Activated T-helper 1 cell treated with anti-CD3 and anti-CD28 coated beads, Interleukin-12 subunit alpha, Interleukin-12 subunit beta, Interleukin-2, Interleukin-4 antibody, amounts not matched to agents 30 ng/mL and 10 ng/mL and 1 ng/mL, durations not matched to agents 14 hours and 24 hours and 36 hours (primary cell): ENCODE measurements at places on chromosomes 3 and 15. TPM values are rescaled to one million over a fixed set of nuclear protein-coding genes. Genes with fewer than 3 reads are reported as not detected.

The EIF4E3 gene
- total RNA-seq = 20.6 and 21.8 TPM in 2 replicates

DNA sequence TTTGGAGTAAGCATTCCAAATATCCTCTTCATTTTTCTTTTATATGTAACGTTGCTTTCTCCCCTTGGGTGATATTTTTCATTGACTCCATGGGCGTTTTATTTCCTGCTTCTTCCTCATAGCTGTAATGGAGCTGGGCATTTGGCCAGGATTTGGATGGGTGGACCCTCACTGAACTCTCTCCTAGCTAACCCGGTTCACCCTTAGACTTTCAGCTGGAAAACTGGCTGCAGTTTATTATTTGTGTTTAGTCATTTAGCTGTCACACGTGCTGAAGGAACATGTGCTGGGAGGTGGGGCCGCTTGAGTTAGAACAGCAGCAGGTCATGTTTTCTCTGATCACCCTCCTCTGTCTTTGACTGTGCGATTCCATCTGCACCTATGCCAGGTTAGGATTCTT, 407.6 kb downstream of the ZIC1 start:
- no peak for DNase-seq

DNA sequence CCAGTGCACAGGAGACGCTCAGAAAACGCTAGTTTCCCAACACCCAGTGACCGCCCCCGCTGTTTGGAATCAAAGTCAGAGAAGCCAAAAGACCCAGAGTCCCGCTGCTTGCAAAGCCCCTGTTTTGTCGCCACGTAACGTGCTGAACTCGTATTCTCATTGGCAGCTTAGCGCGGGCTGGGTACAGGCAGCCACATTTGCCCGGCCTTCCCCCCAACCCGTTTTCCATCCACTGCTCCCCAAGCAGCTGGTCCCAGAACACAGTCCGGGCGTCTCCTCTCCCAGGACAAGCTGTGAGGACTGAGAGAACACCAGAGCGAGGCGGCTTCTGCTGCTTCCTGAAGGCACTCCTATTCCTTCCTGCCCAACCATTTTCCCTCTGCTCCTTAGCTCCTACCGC, 54.8 kb downstream of the RASGRF1 start:
- DNase-seq = no peak

DNA sequence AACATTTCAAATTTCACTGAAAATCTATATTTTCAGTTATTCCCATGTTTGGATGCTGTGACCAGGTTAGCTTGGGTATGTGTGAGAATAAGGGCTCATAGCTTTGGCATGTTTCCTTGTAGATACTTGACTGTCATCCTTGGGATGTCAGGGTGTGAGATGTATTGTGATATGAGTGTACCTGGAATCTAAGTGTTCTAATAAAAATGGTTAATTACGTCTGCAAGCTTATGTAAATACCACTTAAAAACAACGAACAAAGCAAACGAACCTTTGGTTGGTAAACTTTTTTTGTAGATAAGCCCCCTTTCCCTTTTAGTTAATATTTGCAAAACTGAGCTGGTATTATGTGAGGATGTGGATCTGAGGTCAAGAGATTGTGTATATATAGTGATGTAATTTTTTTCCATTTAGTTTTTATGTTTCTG, 63.5 kb downstream of the FNDC3B start:
- DNase-seq = no peak

GRCh38 chr3:32577581-32578556, 7.2 kb upstream of the DYNC1LI1 start:
- no peak for DNase-seq

- DNase-seq = no peak
Observed at GRCh38 chr3:33716227-33716626, 1.8 kb downstream of the CLASP2 start.
